ENCODE measurements at places on chromosomes 5 and 9.

DNA sequence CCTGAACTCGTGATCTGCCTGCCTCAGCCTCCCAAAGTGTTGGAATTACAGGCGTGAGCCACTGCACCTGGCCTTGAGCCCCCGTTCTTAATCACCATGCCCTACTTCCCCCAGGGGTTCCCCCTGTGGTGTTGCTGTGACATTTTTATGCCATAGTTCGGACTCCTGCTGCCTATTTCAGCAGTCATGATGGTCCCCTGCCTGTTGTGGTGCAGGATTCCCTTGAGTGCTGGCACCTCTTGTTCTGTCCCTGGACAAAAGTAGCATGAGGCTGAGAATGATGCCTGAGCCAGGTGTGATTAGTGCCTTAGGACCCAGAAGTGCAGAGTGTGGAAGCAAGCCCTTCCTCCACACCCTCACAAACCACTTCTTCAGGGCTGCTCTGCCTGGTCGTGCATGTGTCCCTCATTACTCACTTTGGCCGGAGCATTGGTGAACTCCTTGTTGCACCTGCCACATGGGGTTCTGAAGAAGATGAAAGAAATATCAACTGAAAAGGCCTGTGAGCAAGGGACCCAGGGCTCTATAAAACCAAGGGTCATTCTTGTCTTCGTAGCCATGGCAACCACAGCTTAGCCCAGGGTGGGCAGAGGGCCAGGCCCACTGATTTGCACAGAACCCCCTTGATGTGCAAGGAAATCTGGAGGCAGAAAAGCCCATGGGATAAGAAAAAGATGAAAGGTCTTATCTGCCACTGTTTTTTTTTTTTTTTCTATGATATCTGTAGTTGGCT is 228.0 kb downstream of the NTRK2 start:
- DNase-seq = no peak

GRCh38 chr5:74092766-74093165 is 466.8 kb downstream of the ARHGEF28 start:
- no peak for DNase-seq

DNA sequence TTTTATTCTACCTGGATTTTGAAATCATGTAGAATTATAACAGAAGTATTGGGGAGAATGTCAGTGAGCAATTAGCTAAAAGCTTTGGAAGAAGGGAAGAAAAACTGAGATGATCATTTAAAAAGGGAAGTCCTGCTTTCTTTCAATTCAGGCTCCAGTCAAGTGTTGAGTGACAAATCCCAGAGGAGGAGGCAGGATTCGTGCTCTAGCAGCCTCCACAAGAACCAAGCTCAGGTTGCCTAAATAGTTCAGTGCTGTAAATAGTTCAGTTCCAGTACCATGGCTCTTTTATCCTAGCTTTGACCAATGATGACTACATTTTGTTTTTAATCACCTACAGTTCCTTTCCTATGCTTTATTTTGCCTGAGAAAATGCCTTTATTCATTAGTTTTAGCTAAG is 204.9 kb upstream of the NREP start:
- DNase-seq = peak; percentile 2

DNA sequence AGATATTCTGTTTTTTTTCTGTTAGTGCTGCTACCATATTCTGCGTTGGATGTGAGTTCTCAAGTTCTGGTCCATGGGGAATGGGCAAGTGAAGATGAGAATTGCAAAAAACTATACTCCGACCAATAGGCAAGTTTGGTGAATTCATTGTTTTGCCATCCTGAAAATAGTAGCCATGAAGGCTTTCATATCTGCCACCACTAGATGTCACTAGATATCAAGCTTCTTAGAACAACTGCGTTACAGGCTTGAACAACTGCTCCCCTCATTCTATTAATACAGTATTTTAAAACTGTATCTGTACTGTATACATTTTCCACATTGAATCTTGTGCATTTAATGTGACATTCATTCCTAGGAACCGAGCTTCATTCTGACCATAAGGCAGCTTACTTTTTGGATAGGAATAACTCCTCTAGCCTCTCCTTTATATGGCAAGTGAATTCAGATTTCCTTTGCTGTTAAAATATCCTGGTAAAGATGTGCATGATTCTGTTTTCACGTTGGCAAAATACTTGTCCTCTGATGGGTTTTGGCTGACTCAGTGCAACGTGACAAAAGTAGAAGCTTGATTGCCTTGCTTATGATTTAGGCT is 163.6 kb downstream of the SREK1 start:
- DNase-seq = peak; percentile 14

GRCh38 chr5:124480022-124480421 is 266.4 kb downstream of the ZNF608 start:
- DNase-seq = no peak

DNA sequence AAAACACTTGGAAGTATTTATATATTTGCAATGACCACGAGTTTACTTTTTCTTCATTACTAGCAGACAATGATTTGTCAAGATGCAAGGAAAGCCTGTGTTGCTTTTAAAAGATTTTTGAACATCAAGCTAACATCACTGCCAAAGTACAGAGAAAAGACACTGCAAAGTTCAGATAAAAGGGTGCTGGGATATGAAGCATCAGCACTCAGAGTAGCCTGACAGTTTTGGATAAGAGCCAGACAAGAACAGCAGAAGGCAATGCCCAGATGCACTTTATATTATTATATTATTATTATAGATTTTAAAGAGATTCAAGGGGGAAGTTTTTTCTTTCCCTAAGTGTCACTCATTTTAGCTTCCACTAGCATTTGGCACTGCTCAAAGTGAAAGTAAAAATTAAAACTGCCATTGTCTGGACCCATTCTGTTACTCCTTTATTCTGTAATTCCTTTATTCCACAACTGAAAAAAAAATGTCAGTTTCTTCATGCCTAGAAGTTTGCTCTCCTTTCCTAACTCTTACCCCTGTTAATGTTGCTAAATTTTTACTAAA is 240.6 kb downstream of the EFNA5 start:
- DNase-seq = no peak

DNA sequence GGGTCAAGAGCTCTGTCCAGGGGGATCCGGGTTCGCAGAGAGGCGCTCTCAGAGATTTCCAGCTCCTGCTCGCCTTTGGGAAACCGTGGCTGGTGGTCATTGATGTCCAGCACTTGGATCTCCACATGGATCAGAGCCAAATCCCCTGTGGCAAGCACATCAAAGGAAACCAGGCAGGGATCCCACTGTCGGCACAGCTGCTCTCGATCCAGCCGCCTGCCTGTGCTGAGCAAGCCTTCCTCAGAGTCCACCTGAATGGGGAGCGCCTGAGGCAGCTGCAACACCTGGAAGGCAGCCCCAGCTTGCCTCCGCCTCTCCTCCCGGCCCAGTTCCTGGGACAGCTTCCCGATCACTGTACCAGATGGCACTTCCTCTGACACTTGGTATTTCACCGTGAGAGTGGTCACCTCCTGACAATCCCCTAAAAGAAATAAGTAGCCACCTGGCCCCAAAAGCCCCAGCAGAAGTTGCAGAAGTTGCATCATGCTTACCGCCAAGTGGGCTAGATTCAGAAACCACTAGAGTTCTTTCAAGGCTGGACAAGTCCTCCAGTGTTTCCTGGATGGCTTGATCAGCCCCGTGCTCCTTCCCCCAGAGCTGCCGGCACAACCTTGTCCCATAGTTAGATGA is 520 bp downstream of the PCDH12 start:
- DNase-seq = peak; percentile 34

DNA sequence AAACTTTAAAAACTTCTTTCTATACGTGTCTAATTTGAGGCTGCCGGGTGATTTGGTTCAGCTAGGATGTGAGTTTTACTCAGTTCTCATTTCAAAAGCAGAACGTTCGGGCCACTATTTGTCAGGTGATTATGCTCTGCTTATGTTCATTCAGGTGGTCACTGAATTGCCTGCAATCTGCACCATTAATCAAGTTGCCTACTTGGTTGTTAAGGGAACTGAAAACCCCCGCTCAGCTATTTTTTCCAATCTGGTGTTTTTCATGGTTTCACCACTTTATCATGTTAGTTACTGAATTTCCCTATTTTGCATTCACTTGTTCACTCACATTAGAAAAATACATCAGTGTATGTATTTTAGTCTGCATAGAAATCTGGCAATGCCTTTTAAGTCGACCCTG is 523.0 kb downstream of the CSNK1G3 start:
- DNase-seq = no peak

DNA sequence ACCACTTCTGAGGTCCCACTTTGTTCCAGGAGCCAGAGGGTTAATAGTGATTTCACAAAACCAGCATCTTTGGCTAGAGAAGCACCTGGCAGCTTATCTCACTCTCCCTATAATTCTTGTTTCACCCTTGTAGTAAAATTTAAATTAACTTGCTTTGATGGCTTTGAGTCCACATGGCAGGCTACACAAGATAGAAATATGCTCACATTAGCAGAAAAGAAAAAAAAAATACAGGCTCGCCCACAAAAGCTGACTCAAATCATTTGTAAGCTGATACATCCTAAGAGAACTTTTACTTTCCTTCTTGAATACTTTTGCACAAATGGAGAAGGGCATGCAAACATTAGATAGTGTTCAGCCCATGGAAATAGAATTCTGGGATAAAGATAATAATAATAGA is 36.2 kb downstream of the TNFSF15 start:
- DNase-seq = no peak

GRCh38 chr5:137838976-137839375 is 28.7 kb upstream of the MYOT start:
- DNase-seq = no peak

DNA sequence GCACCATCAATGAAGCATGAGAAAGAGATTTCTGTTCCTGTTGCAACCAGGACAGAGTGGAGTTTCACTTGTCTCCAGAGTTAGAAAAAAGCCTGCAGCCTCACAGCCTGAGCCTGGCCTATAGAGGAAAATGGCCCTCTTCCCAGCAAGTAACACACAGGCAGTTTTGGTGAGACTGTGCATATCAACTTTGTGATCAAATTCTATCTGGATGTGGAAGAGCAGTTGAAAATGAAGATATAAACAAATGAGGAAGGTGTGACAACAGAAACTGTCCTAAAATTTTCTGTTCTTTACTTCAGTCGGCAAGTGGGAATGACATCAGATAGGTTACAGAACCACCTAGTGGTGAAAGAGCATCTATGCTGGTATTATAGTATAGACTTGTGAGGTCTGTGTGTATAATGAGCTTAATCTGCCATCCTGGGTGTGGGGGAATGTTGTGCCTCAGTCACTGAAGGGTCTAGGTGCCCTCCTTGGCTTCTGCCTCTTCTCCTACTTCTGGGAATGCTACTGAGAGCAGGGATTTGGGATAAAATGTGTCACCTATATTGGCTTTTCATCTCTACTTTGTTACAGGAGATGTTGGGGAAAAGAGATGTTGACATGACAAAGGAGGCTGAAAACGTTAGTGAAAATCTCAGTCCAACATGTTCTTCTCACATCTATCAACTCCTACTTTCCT is 28.2 kb downstream of the YIPF5 start:
- peak; percentile 10 for DNase-seq

GRCh38 chr5:177432143-177432838 is 5.8 kb downstream of the GRK6 start:
- DNase-seq = no peak

DNA sequence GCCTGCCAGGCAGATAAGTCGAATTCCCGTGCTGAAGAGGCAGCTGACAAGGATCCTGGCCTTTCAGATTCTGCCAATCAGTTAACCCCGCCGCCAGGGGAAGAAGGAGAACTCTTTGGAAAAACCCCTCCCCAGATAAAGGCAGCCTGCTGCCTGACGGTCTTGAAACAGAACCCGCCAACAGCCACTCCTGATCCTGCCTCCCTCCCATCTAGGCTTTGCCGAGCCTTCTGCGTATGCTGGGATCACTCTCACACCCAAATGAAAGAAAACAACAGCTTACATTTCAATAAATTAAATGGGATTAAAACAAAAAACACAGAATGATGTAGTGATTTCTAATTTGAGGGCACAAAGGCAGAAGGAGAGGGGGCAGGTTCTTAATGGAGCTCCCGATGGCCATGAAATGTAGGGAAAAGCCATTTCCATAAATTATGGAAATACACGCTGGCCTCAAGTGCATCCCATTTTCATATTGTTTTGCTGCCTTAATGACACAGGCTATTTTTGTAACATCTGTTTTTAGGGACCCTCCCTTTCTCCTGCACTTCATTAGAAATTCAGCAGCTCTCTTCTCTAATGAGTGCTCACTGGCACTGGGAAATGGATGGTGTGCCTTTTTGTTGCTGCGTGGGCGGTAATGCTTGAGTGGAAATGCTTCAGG is 319.1 kb downstream of the MED10 start:
- no peak for DNase-seq

DNA sequence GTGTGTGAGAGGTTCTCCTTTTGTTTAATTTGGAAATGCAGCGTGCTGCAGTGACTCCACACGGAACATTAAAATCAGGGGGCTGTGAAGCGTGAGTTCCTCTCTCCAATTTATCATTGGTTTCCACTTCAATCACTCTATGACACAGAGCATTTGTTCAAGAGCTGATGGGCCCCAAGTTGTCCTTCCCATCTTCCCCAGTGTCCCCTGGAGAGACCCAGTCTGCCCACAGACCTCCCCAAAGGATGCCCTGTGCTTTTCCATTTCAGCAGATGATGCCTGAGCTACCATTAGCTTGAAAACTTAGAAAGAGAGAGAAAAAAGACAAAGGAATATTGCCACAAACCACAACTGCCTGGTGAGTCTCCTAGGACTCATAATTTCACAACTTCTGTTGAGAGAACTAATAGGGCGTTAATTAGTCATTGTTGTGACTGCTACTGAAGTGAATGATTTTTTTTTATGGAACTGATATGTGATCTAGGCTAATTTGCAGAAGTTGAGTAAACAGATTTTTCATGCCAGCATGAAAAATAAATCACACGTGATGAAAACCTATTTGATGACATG is 772.7 kb downstream of the SEMA5A start:
- DNase-seq = no peak

DNA sequence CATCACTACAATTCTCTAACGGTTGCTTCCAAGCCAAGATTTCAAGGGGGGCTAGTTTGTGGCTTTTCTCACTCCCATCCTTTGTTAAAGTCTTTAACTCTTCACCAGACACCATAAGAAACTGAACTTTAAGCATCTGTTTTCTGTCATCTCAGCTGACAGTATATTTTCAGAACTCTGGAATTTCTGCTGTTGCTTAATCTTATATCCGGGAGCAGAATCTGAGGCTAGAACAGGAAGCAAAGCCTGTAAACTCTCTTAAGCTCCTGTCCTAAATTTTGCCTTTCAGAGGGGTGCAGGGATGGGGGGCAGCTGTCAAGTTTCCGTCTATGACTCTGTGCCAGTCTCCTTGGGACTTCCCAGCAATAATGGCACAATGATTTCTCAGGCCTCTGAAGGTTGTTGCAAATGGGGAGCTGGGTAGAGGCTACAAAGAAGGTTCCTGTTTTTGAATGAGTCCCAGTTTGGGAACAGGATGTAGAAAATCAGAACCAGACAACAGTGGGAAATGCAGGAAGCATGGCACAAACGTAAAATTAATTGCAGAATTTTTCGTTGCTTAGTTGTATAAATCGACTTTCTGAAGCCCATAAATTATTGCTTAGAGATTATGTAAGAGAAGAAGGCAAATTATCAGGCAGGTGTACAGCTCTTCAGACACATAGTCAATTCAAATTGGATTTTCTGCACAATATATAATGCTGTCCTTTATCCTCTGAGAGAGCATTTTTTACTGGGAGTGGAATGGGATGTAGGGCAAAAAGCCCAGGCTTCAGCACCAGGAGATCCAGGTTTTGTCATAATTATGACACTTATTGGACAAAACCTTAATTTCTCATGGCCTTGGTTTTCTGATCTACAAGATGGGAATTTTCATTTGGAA is 430.9 kb downstream of the DMAC1 start:
- DNase-seq = no peak

Data from ELF-1 (cell line).